ENCODE measurements at places on chromosomes 12 and 14. TPM values are rescaled to one million over a fixed set of nuclear protein-coding genes. Genes with fewer than 3 reads are reported as not detected.

KRT83 gene
- 0.21 TPM for total RNA-seq

SYT1 gene
- 18.2 TPM for total RNA-seq

DNA sequence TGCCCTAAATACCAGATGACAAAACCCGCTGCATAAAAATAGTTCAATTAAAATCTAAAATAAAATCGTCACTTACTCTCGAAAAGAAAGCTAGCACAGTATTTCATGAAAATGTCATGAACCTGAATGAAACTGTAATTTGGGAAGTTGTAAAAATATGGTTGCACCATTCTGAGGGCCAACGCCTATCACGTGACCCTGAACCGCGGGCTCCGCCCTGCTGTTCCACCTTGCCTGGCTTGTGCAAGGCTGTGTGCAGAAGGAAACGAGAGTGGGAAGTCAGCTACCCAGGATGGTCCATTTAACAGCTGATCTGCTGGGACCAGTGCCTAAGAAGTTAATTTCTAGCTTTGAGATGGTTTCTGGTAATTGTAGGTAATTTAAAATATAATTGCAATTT lies 91.7 kb upstream of the BMP4 start:
- H3K4me3 ChIP-seq: no peak overlapping the region
- DNase-seq: no peak
- H3K36me3 ChIP-seq: no peaks in the 10 kb centered on the region
- H3K27me3 ChIP-seq: no peaks in the 10 kb centered on the region
- H3K4me1 ChIP-seq: no peaks in the 10 kb centered on the region

RPL10L gene
- not detected for total RNA-seq

- no peak for DNase-seq
- no peak overlapping the region for H3K4me3 ChIP-seq
- no peaks in the 10 kb centered on the region for H3K27me3 ChIP-seq
- no peaks in the 10 kb centered on the region for H3K36me3 ChIP-seq
- no peaks in the 10 kb centered on the region for H3K4me1 ChIP-seq
Observed at GRCh38 chr12:27705263-27705662, 5.4 kb upstream of the MRPS35 start.

DNA sequence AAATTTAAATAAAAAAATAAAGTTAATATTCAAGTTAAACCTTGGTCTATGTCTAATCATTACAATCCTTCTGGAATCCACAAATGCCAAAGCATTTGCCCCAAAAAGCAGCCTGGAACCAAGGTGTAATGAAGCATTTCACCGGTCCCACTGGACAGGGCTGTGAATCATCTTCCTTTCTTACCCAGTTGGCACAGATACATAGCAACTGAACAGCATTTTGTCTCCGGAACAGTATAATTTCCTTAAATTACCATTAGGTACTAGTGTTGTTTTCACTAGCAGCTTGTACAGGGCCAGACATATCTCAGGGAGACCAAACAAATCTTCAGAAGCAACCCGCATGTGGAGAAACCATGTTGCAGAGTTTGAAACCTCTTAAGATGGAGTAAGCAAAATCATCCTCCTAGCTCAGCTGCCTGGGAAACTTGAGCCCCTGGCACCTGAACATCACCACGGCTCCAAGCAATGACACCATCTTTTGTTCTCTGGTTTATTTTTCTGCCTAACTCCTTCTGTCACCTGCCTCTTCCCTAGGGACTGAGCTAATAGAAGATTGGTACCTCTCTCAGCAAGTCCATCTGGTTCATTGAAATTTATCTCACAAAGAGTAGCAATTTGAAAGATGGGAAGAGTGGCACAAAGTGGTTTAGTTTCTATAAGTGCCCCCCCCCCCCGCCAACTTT lies 17.9 kb upstream of the MDM1 start:
- DNase-seq: no peak
- no peaks in the 10 kb centered on the region for H3K4me1 ChIP-seq
- no peaks in the 10 kb centered on the region for H3K36me3 ChIP-seq
- H3K27me3 ChIP-seq: no peaks in the 10 kb centered on the region
- no peak overlapping the region for H3K4me3 ChIP-seq
- H3K27ac ChIP-seq: no peak overlapping the region

- H3K36me3 ChIP-seq: no peaks in the 10 kb centered on the region
- no peak overlapping the region for H3K27ac ChIP-seq
- H3K4me3 ChIP-seq: no peak overlapping the region
- DNase-seq: no peak
- H3K4me1 ChIP-seq: no peaks in the 10 kb centered on the region
Observed at GRCh38 chr12:94763462-94763861, 113.1 kb upstream of the TMCC3 start.

C12orf56 gene
- total RNA-seq: not detected

DNA sequence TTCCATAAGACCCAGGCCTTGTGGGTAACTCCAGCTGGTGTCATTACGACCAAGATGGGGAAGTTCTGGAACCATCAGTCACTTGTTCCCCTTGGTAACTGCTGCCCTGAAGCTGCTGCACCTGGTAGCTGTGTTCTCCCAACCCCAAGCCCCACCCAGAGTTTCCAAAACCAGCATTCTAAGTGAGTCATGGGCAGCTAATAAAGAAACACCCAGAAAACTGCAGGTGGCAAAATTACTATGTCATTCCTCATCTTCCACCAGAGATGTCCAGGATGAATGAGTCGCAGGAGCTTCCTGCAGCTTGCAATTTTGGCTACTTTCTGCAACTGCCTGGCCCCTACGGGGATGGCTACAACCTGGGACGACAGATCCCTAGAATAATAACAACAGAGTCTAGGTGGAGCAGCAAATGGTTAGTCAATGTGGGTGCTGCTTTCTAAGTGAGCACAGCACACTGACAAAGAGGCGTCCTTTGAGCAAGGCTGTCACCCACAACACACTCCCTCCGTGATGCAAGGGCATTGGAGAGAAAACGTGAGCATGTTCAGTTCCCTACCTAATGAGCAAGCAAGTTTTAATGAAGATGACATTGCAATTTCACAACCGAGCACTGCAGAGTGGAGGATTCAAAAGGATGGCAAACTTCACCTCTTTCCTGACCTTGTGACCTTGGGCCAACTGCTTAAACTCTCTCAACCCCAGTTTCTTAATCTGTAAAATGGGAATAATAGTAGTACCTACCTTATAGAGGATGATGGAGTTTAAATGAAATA lies 301.4 kb upstream of the NOS1 start:
- no peaks in the 10 kb centered on the region for H3K4me1 ChIP-seq
- no peak for DNase-seq
- no peak overlapping the region for H3K4me3 ChIP-seq
- no peaks in the 10 kb centered on the region for H3K27me3 ChIP-seq
- no peaks in the 10 kb centered on the region for H3K36me3 ChIP-seq
- no peak overlapping the region for H3K27ac ChIP-seq

GRCh38 chr14:102538602-102539543 lies 29.3 kb upstream of the ANKRD9 start:
- no peak for DNase-seq
- no peaks in the 10 kb centered on the region for H3K36me3 ChIP-seq
- no peaks in the 10 kb centered on the region for H3K27me3 ChIP-seq

- no peaks in the 10 kb centered on the region for H3K36me3 ChIP-seq
- peak overlapping the region; percentile 76 for H3K27ac ChIP-seq
- H3K27me3 ChIP-seq: no peaks in the 10 kb centered on the region
- H3K4me3 ChIP-seq: no peak overlapping the region
- DNase-seq: no peak
- H3K4me1 ChIP-seq: no peaks in the 10 kb centered on the region
Observed at GRCh38 chr12:92900941-92901340, 28.2 kb downstream of the EEA1 start.

Measured in uterus (tissue), 4 donors.